T-cell (primary cell): ENCODE measurements at places on chromosomes 5 and 9. TPM values are rescaled to one million over a fixed set of nuclear protein-coding genes. Genes with fewer than 3 reads are reported as not detected.

The SAP30L gene
- total RNA-seq, result 36.2 TPM

The MCC gene
- total RNA-seq, result 8.0 TPM

The PCDHAC2 gene
- 0.03 TPM for total RNA-seq

The TAS2R1 gene
- not detected for total RNA-seq

The STRBP gene
- 18.6 TPM for total RNA-seq

The ADAMTSL1 gene
- not detected for total RNA-seq

The ALDH7A1 gene
- 3.3 TPM for total RNA-seq

The SLC46A2 gene
- total RNA-seq, result not detected

The MAMDC4 gene
- total RNA-seq, result 3.0 TPM

The KIF20A gene
- total RNA-seq, result 0.45 TPM

The MYOT gene
- not detected for total RNA-seq

The SPRY4 gene
- 0.23 TPM for total RNA-seq

The ERCC6L2 gene
- 50.5 TPM for total RNA-seq
